Activated gamma-delta T cell treated with Interleukin-2 at 50 U/mL for 16 hours (primary cell): ENCODE measurements at places on chromosomes 2 and 18.

- DNase-seq: no peak
These were observed 56.3 kb downstream of the SRBD1 start for GRCh38 chr2:45554742-45555140.

GRCh38 chr18:61554117-61554776 lies 221.0 kb downstream of the CDH20 start:
- peak; percentile 12 for DNase-seq

- DNase-seq: no peak
These were observed 336.1 kb upstream of the SKOR2 start for GRCh38 chr18:47587587-47587986.

DNA sequence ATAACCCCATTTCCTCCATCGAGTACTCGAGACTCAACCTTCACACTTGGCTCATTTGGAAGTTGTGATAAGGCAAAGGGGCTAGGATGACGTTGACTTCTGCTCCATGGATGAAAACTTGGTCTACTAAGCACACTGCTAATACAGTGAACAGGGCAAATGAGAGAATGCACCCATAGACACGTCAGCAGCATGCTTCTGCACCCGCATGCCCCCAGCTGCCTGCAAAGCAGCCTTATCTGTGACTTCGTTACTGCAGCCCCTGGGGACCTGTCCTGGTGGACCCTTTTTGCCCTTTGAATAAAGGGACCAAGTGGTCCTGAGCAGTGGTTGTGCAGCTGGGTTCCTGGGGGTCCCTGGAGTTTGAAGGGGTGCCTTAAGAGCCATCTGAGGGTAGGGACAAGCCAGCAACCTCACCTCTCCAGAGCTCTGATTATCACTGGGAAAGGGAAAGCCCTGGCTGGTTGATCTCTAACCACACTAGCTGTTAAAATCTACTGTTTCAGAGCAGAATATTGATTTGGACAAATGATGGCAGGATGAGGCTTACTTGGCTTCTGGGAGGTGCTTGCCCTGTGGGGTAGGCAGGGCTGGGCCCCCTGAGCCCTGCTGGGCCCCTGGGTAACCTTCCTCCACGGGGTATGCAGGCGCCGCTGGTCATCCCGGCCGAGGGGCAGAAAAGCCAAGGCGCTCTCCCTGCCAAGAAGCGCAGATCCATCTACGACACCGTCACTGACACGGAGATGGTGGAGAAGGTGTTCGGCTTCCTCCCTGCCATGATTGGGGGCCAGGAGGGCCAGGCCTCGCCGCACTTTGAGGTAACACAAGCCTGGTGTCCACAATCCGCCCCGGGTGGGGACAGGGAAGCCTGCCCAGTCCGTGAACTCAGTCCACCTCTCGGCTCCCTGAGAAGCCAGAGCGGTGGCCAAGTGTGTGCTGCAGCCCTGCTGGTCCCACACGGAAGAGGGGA lies 37.6 kb upstream of the GPR17 start:
- no peak for DNase-seq

GRCh38 chr2:235149240-235149659 lies 197.4 kb downstream of the SH3BP4 start:
- no peak for DNase-seq

- DNase-seq: no peak
These were observed 147.4 kb upstream of the SIX2 start for GRCh38 chr2:45156605-45157004.

GRCh38 chr18:36372903-36373311 lies 75.4 kb downstream of the FHOD3 start:
- DNase-seq: no peak

DNA sequence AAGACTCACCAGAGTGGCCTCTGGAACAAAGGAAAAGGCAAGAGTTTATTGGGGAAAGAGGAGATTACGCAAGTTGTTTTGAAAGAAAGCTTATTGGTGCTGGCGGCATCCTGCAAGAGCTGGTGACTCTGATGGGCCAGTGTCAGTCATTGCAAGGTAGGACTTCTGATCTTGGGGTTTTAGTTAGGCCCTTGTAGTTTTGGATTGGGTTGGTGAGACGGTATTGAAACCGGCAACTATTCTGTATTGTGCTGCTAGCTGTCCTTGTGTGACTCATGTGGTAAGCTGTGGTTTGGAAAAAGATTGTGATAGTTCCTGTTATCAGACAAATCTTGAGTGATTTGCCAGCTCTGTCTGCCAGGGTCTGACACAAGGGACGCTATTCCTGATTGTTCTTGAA lies 159.1 kb upstream of the PIEZO2 start:
- DNase-seq: no peak

DNA sequence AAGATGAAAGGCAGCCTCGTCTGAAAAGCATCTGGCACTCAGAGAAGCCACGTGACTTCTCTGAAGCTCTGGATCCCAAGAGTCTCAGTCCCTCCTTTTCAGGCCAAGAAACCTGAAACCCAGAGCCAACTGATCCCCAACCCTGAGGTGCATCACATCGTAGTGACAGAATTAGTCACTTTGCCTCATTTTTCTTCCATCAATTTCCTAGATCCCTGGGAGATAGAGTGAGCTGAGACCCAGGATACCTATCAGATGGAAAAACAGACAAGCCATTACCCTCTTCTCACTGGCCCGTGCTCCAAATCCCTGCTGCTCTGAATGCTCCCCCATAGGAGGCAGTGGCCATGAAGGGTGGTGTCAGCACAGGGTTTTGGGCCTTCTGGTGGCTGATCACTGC lies 113.1 kb downstream of the ALK start:
- no peak for DNase-seq

DNA sequence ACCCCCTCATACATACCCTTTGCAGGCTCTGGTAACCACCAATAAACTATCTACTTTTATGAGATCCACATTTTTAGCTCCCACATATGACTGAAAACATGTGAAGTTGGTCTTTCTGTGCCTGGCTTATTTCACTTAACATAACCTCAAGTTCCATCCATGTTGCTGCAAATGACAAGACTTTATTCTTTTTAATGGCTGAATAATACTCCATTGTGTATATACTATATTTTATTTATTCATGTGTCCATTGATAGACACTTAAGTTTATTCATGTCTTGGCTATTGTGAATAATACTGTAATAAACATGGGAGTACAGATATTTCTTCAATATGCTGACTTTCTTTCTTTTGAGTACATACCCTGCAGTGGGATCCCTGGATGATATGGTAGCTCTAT lies 45.9 kb downstream of the SCN7A start:
- no peak for DNase-seq

DNA sequence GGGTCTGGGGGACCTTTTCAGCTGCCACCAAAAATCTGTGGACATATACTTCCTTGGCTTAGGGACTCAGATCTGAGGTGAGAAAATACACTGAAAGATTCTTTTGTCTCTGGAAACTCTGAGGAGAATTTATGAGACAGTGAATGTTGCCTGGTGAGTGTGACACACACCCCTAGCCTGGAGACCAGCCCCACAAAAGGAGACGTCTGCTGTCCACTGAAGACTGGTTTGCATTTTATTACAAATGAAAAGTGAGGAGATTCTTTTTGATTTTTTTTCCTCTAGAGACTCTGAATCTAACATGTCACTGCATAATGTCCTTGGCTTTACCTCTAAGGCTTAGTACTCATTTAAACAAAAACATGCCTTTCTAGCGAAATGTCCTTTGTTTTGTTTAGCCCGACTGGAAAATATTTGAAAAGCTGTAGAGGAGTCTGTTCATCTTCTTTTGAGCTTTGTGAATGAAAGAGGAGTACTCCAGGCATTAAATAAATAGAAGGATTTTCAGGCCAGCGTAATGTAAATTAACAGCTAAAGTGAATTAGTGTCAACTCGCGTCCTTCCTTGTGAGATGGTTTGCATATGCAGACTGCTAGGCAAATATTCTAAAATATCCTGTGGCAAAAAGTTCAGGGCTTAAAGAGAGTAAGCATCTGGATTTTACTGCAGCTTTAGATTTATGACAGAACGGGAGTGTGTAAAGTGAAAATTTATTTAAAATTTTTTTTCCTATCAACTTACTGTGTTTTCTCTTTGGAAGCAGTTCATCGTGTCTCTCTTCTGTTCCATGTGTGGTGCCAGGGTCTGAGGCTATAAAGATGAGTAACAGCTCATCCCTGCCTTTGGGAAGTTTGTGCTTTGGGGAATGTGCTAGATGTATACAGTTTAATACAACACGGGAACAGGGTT lies 125.4 kb downstream of the VWA3B start:
- DNase-seq: no peak

DNA sequence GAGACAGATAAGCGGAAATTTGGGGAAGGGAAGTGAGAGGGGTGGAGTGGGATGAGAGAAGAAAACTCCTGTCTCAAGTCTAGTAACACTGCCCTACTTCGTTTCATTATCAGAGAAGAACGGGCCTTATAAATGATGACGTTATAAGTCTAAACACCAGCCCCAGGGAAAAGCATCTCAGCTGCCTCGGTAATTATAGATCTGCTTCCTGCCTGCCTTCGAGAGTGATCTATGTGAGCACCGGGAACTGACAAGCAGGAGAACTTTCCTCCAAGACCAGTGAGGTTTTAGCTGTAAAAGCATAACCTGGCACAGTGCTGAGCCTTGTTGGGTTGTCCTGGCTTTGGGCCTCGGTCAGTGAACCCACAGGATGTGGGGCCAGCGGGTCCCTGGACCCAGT lies 227.9 kb upstream of the SIX2 start:
- no peak for DNase-seq

- no peak for DNase-seq
These were observed 13.7 kb downstream of the GEMIN6 start for GRCh38 chr2:38791744-38792143.

- DNase-seq: no peak
These were observed 224.5 kb upstream of the SPOPL start for GRCh38 chr2:138277062-138277461.

DNA sequence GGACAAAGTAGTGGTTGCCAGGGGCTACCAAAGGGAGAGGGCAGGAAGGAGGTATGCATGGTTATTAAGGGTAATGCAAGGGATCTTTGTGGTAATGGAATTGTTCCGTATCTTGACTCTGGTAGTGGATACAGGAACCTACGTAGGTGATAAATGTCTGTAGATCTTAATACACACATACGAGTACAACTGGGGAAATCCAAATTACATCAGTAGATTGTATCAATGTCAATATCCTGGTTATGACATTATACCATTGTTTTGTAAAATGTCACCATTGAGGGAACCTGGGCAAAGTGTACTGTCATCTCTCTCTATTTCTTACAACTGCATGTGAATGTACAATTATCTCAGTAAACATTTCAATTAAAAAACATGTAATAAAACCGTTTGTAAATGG lies 56.2 kb downstream of the ALPK2 start:
- no peak for DNase-seq

- no peak for DNase-seq
These were observed 70.2 kb downstream of the AOX1 start for GRCh38 chr2:200655918-200656580.

GRCh38 chr2:172470958-172471922 lies 43.9 kb downstream of the ITGA6 start:
- no peak for DNase-seq

DNA sequence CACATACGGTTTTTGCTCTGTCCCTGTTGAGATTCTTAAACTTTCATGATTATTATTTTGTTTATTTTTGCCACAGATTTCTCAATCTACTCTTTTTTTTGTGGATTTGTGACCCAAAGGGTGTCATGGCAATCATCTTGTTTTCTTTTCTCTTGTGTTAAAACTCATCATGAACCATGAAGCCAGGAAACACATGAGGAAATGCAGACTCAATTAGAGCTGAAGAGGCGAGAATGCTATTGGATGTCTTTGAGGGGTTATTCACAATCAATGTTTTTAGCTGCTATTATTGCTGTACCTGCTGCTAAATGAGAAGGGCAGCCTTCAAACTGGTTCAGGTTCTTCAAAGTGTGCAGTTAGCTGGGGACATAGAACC lies 99.5 kb upstream of the MMADHC start:
- DNase-seq: no peak

DNA sequence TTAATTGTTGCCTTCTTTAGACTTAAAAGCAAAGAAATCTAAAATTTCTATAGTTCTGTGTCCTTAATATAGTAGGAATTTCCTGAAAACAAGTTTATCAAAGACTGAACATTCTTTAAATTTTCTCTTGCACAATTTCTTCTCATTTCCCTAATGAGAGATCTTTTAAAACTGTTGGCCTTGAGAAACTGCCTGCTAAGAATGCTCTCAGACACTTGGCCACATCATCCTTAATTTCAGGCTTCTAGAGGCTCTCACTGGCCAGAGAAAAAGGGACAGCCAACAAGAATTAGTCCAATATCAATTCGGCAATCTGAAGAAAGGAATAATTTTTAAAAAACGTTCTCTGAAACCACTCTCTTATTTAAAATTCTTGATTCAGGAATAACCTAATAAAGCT lies 167.0 kb upstream of the CREB1 start:
- DNase-seq: no peak

GRCh38 chr2:85913884-85914881 lies 25.4 kb upstream of the ST3GAL5 start:
- no peak for DNase-seq

DNA sequence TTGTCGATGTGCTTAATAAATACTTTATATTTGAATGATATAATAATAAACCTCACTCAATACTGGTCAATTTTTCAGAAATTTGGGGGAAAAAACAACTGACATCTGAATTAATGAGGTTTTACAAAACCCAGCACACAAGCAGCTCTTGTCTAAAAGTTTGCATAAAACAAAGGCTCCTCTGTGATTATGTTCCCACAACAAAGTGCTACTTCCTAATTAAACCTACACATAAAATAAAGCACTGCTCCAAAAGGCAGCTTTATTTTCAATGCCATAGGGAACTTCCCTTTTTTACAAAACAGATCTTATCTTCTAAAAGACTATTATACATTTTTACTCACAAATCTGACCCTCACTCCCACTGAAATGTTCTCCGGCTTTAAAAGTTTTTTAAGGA lies 47.1 kb downstream of the LAMA1 start:
- no peak for DNase-seq

DNA sequence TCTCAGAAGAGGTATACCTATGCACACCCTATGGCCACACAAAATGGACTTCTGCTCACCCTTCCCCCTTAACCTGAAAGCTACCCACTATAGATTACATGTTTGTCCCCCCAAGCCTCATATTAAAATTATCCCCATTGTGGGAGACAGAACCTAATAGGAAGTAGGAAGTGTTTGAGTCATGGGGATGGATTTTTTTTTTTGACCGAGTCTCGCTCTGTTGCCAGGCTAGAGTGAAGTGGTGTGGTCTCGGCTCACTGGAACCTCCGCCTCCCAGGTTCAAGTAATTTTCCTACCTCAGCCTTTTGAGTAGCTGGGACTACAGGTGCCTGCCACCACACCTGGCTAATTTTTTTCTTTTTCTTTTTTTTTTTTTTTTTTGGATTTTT lies 98.6 kb downstream of the MREG start:
- DNase-seq: no peak
